DMS153 (cell line): ENCODE measurements at places on chromosomes 1 and 21.

DNA sequence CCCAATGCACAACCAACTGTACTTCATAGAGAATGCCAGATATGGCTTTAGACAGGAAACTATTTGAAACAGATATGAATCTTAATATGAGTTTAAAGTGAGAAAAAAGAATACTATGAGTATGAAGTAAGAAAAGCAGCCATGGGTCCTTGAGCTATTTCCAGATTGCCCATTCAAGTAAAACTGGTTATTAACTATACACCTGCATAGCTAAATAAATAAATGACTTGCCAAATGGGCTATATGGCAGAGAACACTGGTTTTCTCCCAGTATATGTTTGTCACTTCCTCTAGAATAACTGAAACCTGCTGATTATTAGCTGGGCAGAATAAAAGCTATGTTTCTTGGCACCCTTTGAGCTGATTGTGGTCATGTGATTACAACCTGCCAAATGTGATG lies 17.0 kb upstream of the CD1C start:
- DNase-seq: no peak

- DNase-seq: no peak
Observed at GRCh38 chr1:93800856-93801255, 78.2 kb downstream of the DNTTIP2 start.

DNA sequence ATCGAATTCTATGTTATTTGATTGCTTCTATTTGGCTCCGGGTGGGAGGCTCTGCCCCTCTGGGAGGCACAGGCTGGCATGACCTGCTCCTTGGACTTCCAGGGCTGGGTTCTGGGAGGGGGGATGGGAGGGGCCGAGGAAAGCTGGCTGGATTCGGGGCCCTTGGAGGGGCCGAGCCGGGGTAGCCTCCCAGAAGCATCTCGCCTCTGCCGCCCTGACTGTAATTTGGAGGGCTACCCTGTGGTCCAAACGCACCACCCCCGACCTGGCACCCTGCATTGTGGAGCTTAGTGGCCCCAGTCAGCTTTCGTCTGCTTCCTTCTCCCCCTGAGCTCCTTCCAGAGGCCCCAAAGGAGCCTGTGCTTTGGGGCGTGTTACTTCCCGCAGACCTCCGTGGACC lies 85.4 kb upstream of the TMEM51 start:
- DNase-seq: no peak

DNA sequence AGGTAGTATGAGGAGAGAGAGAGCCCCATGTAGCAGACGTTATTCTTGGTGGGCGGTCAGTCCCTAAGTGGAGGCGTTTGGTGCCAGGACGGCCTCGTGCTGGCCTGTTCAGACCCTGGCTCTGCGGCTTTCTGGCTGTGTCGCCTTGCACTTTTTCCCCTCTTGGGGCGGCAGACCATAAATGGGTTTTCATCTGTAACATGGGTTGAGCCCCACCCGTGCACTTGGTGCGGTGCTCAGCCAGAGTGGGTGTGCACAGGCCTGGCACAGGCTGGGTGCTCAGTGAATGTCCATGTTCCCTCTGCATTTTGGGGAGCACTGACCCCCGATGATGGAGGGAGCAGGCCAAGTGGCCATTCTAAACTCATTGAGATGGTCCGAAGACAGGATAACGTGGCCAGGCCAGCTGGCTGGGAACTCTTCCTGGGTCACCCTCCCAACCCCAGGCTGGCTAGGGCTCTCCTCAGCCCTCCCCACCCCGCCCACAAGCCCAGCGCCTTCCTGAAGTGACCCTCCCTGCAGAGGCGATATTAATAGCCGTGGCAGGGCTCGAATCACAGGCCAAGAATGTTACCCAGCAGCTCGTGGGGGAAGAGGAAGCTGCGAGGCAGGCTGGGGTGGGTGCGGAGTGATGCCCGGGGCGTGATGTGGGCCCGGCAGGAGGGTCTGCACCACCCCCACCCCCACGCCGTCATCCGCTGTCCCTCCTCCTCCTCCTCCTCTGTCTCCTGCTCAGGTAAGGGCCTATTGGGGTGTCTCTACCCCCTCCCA lies 78.5 kb downstream of the ARHGEF10L start:
- DNase-seq: no peak

- no peak for DNase-seq
Observed at GRCh38 chr1:153262070-153262366, 2.5 kb downstream of the LORICRIN start.

DNA sequence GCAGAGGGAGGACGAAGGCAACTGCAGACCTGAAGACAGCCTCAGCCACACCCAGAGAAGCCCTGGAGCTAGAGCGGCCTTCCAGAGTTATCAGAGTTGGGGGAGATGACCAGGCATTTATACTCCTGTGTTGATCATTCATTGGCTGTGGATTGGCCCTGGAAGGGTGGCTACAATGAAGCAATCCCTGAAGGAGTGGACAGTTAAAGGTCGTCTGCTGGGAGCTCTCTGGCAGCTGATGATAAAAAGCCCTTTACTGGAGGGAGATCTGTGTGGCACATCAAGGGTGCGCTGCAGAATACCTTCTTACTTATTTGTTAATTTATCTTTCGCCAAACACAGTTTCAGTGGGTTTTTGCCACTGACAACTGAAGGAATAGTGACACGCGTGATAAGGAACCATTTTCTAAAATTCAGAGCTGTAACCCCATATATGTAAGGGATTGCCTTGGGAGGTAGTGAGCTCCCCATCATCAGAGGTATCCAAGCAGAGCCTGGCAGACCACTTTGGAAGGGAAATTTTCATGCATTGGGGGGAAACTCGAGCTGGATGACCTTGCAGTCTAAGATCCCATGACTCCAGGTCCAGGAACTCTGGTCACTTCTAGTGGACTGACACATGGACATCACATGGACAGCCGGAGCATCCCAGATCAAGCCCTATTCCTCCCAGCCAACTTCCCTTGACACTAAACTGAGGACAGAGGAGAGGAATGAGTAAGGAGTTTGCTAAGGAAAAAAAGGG lies 126.4 kb upstream of the GADD45A start:
- no peak for DNase-seq

GRCh38 chr1:61376151-61376550 lies 293.8 kb downstream of the NFIA start:
- no peak for DNase-seq

GRCh38 chr21:30769724-30770431 lies 14.7 kb upstream of the KRTAP21-1 start:
- DNase-seq: no peak

- no peak for DNase-seq
Observed at GRCh38 chr1:30300669-30301068, 422.7 kb downstream of the MATN1 start.

GRCh38 chr1:51324251-51325010 lies 5.9 kb downstream of the TTC39A start:
- DNase-seq: no peak

DNA sequence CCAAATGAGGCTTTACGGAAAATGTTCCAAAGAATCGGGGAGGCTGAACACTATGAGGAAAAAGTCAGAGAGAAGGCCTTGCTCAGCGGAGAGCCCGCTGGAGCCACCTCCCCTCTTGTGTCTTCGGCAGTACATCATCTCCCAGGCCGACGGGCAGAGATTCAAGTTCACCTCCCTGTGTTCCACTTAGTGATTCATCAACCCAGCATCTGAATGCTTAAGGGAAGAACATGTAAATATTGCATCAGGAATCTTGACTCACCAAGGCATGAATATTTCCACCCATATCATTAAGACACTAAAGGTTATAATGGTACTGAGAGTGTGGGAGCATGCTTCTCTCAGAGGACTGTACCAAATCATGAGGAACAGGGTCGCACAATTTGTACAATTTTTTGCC lies 172.5 kb downstream of the ST6GALNAC5 start:
- DNase-seq: no peak

DNA sequence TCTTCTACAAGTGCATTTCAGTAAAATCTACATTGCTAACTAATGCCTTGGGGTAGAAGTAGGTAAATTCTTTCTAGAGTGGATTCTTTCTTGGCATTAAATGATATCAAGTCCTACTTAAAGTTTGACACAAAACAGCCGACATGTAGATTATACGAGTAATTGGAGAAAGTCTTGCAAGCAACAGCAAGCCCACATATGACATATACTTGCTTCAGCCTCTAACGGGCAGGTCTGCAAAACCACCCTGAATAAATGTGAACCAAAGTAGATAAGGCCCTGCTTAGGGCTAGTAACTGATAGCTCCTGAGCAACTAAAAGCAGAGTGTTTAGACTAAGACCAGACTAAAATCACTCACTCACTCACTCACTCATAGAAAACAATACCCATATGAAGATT lies 203.2 kb downstream of the LTN1 start:
- DNase-seq: no peak

DNA sequence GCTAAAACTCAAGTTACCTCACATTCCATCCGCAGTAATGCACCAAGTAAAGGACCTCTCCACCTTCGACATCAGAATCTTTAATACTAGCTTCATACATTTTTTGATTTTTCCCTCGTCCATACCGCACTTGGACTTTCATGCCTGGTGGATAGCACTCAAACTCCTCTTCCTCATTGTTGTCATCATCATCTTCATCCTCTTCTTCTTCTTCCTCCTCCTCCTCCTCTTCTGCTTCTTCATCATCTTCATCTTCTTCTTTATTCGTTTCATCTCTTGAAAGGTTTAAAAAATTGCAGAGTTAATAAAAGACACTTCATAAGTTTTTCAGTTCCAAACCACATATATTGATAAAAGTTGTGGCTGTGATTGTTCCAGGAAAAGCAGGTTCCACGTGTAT lies 52.7 kb upstream of the RBM34 start:
- no peak for DNase-seq

DNA sequence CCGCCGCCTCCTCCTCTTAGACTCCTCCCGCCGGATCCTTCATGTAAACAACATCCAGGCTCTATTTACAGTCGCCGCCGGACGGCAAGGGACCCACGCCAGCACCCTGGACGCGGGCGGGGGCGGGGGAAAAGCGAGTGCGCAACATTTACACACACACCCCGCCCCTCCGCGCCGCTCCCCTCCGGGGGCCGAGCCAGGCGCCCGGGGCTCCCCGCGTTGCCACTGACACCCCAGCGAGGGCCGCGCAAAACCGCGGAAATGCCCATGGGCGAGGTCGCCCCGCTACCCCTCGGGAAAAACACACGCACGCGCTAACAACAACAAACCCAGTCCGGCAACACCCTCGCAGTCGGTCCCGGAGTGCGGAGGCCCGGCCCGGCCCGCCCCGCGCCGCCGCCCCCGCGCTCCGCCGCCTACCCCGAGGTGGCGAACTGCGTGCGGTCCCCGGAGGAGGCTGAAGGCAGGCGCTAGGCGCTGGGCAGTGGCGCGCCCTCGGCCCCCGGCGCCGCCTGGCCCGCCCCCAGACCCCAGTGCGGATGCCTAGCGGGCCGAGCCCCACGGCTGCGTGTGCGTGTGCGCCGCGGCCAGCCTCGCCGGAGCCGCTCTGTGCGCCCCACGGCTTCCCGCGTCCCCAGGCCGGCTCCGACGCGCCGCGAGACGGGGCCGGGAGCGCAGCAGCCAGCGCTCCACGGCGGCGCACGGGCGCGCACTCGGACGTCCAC lies 81.1 kb upstream of the AK4 start:
- peak; percentile 19 for DNase-seq

GRCh38 chr1:54542962-54543539 lies 5.0 kb upstream of the ACOT11 start:
- DNase-seq: no peak

- peak; percentile 50 for DNase-seq
Observed at GRCh38 chr1:11749203-11749689, 12.7 kb upstream of the C1orf167 start.

GRCh38 chr1:7111853-7112252 lies 326.6 kb downstream of the CAMTA1 start:
- no peak for DNase-seq

DNA sequence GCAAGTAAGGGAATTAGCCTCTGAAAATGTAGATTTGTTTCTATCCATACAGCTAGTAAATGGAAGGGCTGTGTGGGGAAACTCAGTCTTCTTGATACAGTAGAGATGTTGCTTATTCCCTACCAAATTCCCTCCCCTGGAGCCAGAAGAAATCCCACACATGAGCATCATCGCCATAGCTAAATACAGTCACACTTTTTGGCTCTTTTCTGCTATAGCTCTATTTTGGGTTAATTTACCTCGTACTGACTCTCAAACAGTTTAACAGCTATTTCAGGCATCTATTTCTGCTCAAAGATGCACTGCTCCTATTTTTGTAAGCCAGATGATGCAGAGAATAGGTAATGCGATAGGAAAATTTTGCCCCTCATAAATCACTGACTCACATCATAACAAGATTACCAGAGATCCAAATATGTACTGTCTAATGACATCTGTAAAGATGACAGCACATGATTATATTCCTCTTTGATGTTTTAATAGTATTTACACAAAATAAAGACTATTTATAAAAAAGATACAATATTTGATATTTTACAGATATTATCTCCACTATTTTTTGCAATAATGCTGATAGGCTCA lies 58.6 kb downstream of the XCL1 start:
- DNase-seq: no peak

DNA sequence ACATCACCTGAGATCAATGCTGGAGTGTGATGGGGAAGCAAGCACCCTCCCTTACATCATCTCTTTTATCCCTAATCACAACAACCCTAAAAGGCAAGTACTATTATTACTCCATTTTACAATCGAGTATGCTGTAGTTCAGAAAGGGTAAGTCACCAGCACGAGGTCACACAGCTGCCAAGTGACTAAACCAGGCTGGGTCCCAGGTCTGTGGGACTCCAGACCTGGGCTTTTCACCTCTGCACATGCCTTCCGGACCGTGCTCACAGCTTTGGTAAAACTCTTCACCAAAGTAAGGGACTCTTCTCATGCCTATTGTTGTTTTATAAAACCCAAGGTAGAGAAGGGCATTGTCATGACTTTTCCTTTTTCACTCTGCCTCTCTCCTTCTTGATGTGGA lies 130.9 kb downstream of the DMRTB1 start:
- DNase-seq: no peak

DNA sequence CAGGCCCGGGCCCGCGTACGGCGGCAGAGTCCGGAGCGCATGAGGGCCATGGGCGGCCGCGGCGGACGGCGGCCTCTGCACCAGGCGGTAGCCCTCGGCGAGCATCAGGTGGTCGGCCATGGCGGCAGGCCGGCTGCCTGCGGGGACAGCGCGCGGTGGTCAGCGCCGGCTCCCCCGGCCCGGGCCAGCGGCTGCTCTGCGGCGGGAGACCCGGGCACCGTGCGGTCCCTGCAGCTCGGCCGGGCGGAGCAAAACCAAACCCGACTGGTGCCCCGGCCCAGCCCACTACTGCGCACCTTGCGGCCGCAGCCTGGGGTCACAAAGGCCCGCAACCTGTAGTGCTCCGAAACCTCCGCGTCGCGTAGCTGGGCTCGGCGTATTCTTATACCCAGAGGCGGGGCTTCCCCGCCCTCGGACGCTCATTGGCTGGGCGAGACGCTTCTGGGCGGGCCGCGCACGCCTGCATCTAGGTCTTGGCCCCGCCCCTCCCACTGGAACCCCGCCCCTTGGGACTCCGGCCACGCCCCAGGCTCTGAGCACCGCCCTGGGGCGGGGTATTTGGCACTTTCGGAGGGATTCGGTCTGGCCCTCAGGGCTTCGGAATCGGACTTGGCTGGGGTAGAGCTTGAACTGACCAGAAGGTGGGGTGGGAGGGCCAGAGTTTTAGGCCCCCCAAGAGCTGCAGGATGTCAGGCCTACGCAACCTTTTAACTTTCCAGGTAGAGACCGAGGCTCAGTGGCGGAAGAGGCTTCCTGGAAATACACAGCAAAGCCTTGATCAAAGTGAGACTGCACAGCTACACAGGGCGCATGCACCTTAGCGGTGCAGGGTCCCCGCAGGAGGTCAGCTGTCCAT lies at the start of gene CITED4:
TSS of gene CITED4 (minus strand) at position 356 of the 856 bp plus-strand sequence. CDS start at position 120, 236 bp downstream.
- DNase-seq: peak; percentile 98
